ENCODE measurements at places on chromosomes 7 and 10.

DNA sequence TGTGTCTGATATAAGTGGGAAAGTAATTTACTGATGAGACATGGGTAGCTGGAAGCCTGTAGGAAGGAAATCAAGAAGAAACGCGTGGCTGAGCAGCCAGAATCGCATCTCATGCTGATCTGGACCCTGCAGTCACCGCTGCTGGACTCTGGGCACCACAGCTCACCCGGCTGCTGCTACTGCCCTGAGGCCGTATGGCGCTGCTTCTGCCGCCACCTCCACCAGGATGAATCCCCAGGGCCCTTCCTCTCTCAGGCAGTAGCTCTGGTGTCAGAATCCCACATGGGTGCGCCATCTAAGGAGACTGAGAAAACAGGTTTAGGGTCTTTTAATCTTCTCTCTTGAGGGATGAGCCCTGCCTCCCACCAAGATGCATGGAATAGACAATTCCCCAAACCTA is 70.3 kb upstream of the AGK start:
- no peak for DNase-seq

DNA sequence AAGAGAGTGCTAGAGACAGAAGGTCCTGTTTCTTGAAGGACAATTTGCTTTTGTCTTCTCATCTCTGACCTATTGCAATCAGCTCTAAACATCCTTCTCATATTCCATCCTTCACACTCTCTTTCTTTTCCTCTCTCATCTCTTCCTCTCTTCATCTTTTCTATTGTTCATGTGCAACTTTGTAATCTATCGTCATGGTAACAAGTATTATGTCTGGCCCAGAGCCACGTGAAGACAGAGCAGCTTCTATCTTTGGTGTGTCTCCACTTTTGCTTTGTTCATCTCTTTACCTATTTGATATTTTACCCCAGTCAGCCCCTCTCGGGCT is 104.9 kb upstream of the ABCB5 start:
- no peak for DNase-seq

GRCh38 chr7:124790645-124791044 is 25.1 kb upstream of the GPR37 start:
- DNase-seq: no peak

DNA sequence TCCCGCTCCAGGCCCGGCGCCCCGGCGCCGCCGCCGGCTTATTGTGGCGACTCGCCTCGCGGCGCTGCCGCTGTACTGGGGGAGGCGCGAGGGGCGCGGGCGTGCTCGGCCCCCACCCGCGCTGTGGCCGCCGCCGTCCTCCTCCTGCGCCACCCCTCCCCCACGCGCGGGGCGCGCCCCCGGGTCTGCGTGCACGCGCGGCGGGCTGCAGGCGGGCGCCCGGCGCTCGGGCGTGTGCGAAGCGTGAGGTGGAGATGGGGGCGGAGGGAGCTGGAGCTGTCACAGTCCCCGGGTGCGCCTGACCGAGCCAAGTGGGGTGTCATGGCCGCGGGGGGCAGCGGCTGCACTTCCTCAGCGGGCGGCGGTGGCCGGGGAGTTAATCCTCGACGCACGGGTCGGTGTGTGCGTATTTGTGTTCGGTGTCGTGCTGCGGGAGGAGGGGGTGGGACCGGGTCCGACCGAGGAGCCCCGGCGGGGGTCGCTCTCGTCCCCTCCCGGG is 672 bp downstream of the LCOR start:
- DNase-seq: peak; percentile 76

- DNase-seq: no peak
Measured at GRCh38 chr7:149013876-149014275, 14.4 kb downstream of the PDIA4 start.

- DNase-seq: no peak
Measured at GRCh38 chr7:28083164-28083997, 97.2 kb downstream of the JAZF1 start.

DNA sequence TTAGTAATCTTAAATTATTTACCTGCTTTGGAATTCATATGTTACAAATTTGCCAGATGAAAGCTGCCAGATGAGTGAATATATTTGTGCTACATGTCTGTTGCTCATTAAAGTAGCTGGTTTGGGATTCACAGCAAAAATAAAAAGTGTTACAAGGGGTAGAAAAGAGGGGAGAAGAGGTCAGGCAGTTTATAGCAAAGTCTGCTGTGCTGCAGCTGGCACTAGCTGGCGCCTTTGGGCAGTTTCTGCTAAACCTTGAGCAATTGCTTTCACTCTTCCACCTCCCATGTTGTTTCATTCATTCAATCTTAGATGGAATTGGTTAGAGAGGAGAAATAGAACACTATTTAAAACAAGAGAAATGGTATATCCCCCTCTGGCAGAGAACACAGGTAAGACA is 404.1 kb upstream of the LRGUK start:
- no peak for DNase-seq

- DNase-seq: no peak
Measured at GRCh38 chr7:137366995-137367394, 23.5 kb upstream of the PTN start.

- peak; percentile 9 for DNase-seq
Measured at GRCh38 chr10:79904671-79905321, 44.1 kb downstream of the SFTPD start.

GRCh38 chr10:121525251-121526134 is 72.8 kb downstream of the FGFR2 start:
- DNase-seq: no peak

DNA sequence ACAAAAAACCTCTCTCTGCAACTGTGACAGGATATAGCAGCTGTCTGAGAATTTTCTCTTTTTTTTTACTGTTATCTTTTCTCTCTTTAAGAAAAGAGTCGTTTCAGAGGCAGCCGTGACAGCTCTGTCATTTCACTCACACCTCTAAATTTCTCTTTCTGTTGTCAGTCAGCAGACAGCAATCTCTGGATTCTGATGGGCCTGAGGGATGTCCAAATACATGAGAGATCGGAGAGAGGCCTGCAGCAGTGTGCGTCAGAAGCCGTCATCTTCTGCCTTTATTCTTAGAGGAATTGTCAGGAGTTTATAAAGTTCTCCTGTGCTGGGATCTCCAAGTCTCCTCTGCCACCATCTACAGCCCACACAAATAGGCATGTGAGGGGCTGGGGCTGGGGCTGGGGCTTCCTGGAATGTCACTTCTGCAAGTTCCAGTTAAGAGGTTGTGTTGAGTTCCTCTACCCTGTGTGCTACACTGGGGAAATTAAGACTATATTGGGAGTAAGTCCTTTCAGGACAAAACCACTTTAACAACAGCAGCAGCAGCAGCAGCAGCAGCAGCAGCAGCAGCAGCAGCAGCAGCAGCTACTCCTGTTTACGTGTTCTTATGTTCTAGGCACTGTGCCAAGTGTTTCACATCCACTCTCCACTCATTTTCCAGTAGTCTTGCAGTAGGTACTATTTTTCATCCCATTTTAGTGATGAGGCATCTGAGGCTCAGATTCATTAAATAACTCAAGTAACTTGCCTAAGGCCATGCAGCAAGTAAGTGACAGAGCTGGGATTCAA is 541.3 kb downstream of the LRMDA start:
- no peak for DNase-seq

- no peak for DNase-seq
Measured at GRCh38 chr7:149821191-149822148, 16.7 kb upstream of the ZNF862 start.

GRCh38 chr7:158420591-158421340 is 166.9 kb downstream of the PTPRN2 start:
- DNase-seq: no peak

DNA sequence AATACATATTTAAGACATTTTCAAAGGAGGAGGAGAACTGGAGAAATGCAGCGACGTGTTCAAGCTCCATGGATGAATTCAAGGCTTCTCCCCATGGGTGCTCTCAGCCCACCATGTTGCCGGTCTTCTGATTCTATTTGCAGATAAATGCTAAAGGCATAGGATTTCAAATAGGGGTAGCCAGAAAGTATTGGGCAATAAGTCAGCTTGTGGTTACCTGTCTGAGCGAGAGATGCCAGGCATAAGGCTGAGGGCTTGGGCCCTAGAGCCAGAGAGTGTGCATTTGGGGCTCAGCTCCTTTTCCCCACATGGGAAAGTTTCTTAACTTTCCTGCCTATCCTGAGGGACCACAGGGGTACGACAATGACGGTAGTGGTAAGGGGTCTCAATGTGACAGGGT is 180.0 kb downstream of the PARD3 start:
- DNase-seq: no peak

- no peak for DNase-seq
Measured at GRCh38 chr7:74173074-74173473, 1.1 kb upstream of the EIF4H start.

- no peak for DNase-seq
Measured at GRCh38 chr10:122213766-122214165, 57.3 kb upstream of the BTBD16 start.

- peak; percentile 20 for DNase-seq
Measured at GRCh38 chr10:58299580-58299979, 30.6 kb downstream of the CISD1 start.

DNA sequence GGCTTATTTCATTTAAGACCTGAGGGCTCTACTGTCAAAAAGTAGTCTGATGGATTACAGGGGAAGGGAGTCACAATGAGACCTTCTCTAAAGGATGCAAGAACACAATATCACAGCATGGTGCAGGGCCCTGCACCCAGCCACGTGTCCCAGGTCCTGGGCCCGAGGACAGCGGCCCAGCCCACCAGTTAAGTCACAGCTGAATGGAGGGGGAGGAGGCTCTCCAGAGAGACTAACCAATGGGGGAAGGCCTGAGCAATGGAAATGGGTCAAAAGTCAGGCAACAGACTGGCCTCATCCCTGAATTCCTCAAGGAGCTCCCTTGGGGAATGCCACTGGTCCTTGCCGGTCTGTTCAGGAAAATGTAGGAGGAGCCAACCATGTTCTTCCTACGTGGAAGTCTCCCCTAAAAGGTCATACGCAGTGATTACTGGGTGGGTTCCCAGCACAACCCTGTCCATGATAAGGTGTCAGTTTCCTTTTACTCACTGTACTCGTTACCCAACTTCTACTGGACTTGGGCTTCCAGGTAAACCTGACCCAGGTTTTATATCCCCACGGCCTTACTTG is 28.3 kb downstream of the CCDC3 start:
- DNase-seq: no peak

DNA sequence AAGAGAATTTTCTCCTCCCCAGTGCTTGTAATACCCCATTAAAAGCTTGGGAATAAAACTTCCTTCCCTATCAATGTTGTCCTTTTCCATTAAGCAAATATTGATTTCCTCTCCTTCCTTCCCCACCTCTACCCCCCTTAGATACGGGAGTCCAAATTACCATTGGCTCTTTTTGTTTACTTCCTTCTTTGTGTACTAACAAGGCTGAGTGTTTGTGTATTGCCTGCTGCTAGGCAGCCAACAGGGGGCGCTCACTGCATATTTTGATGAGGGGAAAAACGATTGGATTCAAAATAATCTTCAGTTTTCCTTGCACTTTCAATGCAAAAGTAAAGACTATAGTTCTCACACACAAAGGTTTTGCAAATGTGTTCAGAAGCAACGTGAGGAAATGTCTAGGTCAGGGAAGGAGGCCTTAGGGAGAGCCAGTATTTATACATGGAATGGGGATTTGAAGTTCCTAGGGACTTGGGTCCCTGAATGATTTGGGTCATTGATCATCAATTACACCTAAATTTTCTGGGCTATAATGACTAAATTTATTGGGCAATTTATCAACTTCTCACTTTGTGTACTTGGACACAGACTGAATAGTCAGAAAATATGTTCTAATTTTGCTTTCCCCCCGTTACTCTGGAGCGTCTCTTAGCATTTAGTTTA is 23.6 kb upstream of the VPS41 start:
- no peak for DNase-seq

GRCh38 chr10:27345455-27345920 is 104.9 kb upstream of the ACBD5 start:
- no peak for DNase-seq

GRCh38 chr7:140696680-140697446 is at the start of gene NDUFB2:
Gene NDUFB2, plus strand, starts transcription at chr7:140696708. Its CDS starts 37 bp downstream, at chr7:140696745.
- peak; percentile 52 for DNase-seq

DNA sequence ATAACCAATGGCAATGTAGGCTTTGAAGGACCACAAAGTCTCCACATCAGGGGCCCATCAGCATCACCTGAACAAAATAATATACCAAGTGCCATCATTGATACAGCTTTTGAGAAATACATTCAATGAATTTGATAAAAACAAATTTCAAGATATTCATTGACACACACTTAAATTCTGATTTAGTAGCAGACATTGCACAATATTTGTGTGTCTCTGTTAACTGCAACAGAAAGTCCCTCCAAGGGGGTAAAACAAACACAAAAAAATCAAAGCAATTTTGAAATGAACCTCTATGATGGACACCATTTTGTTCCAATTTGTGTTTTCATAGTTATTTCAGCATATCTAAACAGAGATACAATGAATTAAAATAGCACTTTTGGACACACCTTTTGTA is 86.8 kb upstream of the RSU1 start:
- no peak for DNase-seq

GRCh38 chr7:881441-882234 is 5.3 kb downstream of the GET4 start:
- DNase-seq: no peak

DNA sequence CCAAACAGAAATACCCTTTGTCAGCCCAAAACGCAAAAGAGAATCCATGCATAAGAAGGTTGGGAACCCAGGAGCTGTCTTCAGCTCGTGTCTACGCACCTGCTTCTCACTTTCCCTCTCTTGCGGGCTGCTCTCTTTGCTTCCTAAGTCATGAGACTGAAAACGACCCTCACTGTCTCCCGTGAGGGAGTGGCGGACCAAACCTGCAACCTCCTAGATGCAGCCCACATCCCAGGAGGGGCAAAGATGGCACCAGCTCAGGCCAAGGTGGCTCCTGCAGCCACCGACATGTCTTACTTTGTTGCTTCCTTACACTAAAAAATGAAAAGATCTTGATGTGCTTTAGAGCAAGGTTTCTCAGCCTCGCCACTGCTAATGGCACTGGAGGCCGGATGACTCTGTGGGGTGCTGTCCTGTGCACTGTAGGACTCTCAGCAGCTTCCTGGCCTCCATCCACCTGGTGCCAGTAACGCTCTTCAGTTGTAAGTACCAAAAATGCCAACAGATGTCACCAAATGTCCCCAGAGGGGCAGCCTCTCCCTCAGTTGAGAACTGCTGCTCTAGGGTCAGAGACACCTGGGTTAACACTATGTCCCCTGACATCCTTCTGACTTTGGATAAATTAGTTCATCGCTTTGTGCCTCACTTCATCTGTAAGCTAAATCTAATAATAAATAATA is 179.8 kb upstream of the PFKP start:
- no peak for DNase-seq

- DNase-seq: no peak
Measured at GRCh38 chr10:112961609-112962008, 11.6 kb downstream of the TCF7L2 start.

DNA sequence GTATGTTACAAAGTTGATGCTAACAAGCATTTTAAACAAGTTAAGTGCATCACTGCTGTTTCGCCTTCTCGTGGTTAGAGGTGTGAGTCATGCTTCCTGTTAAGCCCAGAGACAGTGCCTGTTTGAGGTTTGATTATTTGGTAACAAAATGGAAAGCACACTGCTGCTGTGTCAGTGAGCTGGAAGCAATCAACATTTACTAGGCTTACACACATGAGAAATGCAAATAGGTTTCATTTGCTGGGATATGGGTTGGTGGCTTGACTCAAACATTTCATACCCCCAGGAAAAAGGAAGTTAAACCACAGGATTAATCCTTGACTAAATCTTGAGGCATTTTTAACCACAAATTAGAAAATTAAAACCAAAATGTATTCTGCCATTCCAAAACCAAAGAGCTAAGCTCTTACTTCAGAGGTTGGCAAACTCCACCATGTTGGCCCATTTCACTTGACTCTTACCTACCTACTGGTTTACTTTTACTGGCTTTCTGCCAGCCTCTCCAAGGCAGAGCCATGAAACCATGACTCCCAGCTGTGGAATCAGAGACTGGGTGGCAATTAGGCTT is 139.2 kb downstream of the ETV1 start:
- peak; percentile 50 for DNase-seq

Measured in activated CD8-positive, alpha-beta memory T cell treated with anti-CD3 and anti-CD28 coated beads for 4 hours (primary cell).